Foreskin fibroblast (primary cell): ENCODE measurements at places on chromosomes 1 and 21.
A peak's percentile ranks its signal among the peaks of the same experiment; 100 is the strongest.

- no peak for DNase-seq
These were observed 7.5 kb upstream of the IGSF21 start for GRCh38 chr1:18100060-18100459.

DNA sequence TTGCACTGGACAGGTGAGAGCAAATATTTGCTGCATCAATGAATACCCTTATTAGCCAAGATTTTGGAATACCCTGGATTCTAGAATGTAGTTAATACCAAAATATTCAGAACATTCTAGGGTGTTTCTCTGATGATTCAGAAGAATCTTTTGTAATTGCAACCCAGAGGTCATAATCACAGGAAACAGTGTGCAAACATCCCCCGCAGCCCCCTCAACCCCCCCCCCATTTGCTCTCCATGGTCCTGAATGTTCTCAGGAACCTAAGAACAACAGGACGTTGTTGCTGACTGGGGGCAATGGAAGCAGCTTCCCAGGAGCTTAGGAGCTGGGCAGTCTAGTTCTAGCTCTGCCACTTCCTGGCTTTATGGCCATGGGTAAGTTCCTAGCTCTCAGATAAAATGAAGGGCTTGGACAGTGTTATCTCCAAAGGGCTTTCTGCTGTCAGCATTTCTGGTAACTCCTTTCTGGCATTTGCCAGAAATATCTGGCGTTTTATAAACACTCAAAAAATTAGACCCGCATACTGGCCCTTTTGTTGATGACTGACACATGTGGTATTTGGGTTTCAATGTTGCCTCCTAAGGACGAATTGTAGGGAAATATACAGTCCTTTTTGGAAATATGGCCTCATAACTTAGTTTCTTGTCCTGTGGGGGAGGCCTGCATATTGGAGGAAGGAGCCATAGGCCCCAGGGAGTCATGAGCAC, 178.6 kb downstream of the RRAGC start:
- DNase-seq = no peak

- no peak for DNase-seq
These were observed 627 bp downstream of the CERS2 start for GRCh38 chr1:150973836-150974579.

DNA sequence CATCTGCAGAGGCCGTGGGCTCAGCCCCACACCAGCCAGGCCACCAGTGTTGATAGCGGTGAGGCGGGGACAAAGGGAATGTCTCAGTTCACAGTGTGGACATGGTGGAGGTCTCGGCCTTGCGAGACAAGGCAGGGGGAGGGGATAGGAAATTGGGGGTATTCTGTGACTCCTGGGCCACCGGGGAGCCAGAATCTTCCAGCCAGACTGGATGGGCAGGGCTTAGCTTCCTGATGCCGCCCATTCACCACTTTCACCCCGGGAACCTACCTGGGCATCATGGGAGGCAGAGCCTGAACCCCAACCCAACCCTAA, 5.1 kb downstream of the LRRC3 start:
- DNase-seq = no peak

DNA sequence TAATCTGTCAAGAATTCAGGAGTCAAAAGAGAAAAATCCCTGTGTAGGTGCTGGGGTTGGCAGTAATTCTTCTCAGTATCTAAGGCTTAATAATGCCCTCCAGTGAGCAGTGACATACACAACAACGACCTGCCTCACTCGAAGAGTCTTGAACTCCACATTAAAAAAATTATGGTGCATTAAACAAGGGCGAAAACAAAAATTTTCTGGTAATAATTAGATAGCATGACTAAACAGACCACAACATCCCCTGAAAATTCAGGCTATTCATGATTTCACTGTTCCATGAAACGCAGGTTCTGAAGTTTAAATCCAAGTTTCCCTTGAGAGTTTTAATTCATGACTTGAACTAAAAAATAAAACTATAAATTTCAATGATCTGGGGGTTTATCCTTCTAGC, 5.1 kb downstream of the SRSF4 start:
- no peak for DNase-seq

DNA sequence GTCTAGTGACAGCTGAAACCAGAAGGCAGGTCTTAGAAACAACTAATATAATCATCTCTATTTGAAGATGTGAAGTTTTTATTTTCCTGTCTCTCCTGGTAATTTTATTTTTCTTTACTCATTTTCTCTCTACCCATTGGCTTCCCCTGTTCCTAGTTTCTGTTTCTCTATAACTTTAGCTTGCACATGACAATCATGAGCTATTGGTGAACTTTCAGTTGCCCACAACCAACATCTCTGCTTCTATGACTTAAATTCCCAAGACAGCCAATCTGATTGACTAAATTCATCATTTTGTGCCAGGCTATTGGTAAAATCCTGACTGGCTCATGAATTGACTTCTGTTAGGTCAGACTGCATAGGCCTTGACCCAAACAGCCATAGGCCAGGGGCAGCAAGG, 13.7 kb upstream of the ACADM start:
- DNase-seq = no peak

GRCh38 chr21:35226328-35226727, 177.2 kb upstream of the RUNX1 start:
- DNase-seq = peak; percentile 89

DNA sequence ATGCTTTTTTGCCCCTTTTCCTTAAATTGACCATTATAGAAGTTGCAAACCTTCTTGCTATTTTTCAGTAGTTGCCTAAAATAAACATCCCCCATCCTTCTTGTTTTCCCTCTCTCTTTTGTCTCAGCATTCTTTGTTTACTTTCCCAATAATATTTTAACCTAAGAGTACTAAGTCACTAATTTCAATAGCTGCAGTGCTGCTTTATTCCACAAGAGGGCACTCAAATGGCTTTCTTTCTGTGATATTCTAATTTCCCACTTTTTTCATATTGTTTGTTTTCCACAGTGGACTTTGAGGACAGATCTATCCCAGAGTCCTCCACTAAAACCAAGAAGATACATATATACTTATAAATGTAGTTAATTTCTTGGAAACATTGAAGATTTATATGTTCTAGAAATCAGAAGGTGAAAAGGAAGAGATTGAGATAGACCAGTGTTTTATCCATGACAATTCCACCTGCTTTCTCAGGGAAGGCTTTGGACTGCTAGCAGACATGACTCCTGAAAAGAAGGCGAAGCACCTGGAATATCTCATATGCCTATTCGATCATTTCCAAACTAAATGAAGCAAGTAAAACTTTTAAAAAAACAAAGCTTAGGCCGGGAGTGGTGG, 104.8 kb upstream of the GRIK1 start:
- peak; percentile 48 for DNase-seq

GRCh38 chr1:36160949-36161485, 5.1 kb downstream of the MAP7D1 start:
- DNase-seq = peak; percentile 92

- peak; percentile 97 for DNase-seq
These were observed 1.0 kb downstream of the TMEM200B start for GRCh38 chr1:29122682-29123052.

DNA sequence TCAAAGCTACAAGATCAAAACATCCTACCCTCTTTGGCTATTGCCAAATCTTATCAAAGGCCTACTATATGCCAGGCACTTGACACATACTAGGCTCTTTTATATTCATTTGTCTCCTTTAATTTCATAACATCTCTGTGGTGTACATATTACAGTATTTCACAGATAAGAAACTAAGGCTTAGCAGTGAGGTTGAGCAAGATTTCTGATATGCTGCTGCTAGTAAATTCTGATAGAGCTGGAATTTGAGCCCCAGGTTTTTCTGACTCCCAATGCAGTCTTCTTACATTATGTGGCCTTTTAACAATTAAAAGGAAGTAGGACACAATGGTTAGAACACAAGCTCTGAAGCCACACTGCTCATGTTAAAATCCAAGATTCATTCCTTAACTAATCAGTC, 16.8 kb downstream of the CCDC185 start:
- no peak for DNase-seq

DNA sequence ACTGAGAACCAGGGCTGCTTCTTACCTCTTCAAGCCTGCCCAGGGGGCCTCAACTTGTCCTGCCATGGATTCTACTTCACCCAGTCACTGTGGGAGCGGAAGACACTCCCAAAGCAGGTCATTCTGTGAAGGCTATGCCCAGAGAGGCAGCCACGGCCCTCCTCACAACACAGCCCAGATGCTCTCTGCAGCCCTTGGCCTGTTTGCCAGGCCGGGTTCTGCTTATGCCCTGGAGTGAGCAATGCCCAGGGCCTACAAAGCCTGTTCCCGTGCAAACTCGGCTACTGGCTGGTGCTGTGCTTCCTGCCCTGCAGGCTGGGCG, 33.8 kb upstream of the SLC30A1 start:
- DNase-seq = no peak

GRCh38 chr21:35024513-35024912, 24.6 kb downstream of the RUNX1 start:
- DNase-seq = no peak

- DNase-seq = no peak
These were observed 5.4 kb downstream of the HECTD3 start for GRCh38 chr1:45005761-45006160.

DNA sequence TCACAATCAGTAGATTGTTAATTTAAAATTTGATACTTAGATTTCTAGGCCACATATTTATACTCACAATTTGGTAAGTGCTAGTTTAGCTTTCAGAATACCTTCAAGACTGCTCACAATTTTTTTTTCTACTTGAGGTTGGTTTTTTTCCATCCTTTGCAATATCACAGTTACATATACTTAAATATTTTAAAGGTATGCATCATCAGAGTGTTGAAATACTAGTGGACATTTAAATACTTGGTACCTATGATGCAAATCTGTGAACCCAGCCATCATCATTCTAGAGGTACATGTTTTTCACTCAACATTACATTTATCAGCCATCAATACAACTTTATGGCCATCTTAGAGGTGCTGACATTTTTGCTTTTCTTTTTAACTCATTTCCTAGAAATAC, 6.2 kb upstream of the LRRC40 start:
- DNase-seq = no peak

- no peak for DNase-seq
These were observed 250 bp downstream of the F5 start for GRCh38 chr1:169586067-169586394.

DNA sequence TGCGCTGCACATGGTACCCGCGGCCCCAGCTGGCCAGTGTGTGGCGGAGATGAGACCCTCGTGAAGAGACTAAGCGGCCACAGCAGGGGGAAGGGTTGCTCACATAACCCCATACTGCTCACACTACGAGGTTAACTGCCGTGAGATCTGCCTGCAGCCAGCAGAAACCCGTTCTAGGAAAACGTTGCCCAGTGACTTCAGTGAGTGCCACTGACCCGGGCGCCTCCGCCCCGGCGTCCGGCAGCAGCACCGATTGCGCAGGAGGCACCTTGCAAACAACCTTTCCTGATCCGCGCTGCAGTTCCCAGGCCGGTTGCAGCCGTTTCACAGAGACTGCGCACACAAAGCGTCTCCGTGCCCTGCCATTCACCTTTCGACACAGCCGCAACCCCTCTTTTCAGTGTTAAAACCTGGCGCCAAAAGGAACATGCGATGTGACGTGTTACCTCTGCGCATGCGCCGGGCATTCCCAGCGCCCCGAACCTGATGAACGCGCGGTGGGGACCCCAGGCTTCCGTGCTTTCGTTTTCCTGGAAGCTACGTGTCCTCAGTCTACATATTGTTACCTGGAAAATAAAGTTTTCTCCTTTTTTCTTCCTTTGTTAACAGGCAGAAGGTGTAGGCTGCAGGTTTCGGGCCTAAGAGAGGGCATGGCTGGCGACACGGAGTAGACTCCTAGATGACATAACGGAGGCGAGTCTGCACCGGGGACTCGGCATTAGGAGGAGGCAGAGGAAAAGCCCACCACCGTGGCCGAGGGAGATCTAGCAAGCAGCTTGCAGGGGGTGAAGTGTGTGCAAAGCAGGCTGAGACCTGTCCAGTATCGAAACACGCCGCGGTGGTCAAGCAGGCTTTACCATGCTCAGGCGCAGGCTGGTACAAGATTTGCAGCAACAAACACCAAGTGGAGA, 8.9 kb downstream of the VPS26C start:
- peak; percentile 72 for DNase-seq

DNA sequence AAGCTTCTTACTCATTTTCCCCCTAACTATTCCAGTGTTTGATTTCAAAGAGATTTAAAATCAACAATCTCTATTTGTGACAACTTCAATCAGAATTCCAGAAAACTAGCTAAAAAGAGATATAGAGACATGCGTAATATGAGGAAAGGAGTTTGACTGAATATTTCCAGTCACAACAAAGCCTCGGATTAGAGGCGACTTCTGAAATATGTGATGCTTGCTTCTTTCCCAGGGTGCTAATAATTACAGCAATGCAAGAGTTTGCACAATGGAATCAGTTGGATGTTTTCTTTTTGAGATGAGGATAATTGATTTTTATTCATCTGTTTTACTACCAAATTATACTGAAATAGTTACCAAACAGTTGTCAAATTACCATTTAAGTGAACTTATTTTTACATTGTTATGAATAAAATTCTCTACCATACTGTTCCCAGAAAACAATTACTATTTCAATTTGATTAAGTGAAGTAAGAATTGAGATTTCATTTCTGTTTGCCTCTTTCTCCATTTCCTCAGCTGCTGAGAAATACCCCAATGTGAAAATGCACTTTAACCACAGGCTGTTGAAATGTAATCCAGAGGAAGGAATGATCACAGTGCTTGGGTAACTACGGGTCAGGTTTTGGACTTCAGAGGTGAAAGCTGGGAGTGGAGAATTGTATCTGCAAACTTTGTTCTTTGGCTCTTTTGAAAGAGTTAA, 28.1 kb downstream of the KMO start:
- no peak for DNase-seq

DNA sequence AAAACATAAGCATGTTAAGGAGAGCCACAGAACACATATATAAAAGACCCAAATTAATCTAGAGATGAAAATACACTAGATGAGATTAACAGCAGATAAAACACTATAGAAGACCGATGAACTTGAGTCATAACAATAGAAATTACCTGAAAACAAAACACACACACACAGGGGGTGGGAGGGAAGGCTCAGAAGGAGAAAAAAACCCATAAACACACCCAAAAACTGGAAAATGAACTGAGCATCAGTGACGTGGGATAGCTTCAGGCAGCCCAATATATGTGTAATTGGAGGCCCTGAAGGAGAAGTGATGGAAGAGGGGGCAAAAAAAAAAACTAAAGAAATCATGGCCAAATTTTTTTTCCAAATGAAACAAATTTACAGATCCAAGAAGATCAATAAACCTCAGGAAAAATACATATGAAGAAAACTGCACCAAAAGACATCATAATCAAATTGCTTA, 11.4 kb downstream of the ALDH9A1 start:
- DNase-seq = no peak

DNA sequence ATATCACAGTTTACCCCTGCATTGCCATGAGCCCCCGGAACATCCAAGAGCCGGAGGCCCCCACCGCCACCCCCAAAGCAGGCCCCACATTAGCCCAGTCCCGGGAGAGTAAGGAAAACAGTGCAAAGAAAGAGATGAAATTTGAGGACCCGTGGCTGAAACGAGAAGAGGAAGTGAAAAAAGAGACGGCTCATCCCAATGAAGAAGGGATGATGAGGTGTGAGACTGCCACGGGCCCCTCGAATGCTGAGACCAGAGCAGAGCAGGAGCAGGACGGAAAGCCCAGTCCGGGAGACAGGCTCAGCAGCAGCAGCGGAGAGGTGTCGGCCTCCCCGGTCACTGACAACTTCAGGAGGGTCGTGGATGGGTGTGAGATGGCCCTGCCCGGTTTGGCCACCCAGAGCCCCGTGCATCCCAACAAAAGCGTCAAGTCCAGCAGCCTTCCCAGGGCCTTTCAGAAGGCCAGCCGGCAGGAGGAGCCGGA, 532.4 kb downstream of the KIF26B start:
- no peak for DNase-seq
